ENCODE measurements at places on chromosomes 11 and 22.
A peak's percentile ranks its signal among the peaks of the same experiment; 100 is the strongest.

DNA sequence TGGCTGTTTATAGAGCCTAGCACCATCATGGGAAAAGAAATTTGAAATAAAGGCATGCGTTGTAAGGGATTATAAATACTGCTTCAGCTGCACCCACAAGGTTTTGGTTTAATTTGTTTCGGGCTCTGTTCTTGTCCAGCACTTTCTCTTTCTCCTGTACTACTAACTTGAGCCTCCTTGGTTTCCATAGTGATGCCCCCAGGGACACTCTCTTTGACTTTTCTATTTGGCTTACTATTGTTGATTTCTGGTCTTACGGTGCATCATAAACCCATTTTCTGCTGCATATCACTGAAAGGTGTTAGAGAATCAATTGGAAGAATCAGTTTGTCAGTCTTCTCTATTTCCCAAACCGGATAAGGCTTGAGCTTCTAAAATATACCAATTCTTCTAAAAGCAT, 1674.3 kb upstream of the RAG2 start:
- no peak for DNase-seq

- no peak for DNase-seq
These were observed 547 bp downstream of the TUBA8 start for GRCh38 chr22:18110954-18111758.

DNA sequence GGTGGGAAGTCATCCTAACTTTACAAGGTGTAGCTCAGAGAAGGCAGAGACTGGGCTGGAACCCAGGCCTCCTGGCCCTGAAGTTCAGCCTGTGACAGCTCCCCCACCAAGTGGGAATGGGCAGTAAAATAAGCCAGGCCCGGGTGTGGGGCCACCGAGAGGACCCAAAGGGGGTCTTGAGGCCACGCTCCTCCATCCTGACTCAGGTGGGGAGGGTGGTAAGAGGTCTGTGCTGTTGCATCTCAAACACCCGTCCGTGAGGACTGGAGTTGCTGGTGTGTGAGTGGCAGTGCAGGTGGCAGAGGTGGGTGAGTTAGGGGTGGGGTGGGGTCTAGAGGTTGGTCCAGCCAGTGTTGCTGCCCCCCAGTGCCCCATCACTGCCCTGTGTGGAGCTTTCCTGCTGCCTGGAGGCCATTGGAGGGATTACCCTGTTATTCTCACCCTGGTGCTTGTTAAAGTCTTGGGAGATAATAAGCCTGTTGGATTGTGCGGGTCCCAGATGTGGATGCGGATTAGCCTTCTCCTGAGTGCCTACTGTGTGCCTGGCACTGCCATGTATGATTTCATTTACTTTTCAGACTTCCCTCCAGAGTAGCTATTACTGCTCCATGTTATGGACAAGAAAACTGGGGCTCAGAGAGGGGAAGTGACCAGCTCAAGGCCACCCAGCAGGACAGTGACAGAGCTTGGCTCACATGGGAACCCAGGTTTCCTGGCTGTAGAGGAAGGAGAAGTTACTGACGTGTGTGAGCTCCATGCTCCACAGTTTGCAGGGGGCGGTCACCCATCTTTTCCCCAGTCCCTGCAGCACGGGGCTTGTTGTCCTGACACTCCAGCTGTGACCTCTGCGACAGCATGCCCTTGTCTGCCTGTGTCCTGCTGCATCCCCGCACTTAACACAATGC, 12.9 kb downstream of the SERPINH1 start:
- no peak for DNase-seq

GRCh38 chr11:31030138-31030792, 339.3 kb downstream of the DCDC1 start:
- DNase-seq, result no peak

DNA sequence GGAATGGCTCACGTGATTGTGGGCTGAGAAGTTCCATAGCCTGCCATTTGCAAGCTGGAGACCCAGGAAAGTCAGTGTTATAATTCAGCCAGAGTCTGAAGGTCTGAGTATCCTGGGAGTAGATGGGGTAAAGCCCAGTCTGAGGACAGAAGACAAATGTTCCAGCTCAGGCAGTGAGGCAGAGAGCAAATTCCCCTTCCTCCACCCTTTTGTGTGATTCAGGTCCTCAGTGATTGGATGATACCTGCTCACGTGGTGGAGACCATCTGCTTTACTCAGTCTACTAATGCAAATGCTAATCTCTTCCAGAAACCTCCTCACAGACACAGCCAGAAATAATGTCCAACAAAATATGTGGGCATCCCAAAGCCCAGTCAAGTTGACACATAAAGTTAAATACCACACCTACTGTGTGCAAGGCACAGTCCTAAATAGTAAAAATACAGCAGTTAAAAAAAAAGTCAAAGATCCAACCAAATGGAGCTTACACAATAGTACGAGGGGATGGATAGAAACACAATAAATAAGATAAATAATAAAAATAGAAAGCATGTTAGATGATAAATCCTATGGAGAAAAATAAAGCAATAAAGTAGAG, 13.2 kb upstream of the APOL6 start:
- DNase-seq, result no peak

GRCh38 chr11:119750056-119750455, 21.1 kb upstream of the NECTIN1 start:
- DNase-seq, result no peak

- DNase-seq, result peak; percentile 66
These were observed 749 bp downstream of the VWA5A start for GRCh38 chr11:124115782-124116616.

DNA sequence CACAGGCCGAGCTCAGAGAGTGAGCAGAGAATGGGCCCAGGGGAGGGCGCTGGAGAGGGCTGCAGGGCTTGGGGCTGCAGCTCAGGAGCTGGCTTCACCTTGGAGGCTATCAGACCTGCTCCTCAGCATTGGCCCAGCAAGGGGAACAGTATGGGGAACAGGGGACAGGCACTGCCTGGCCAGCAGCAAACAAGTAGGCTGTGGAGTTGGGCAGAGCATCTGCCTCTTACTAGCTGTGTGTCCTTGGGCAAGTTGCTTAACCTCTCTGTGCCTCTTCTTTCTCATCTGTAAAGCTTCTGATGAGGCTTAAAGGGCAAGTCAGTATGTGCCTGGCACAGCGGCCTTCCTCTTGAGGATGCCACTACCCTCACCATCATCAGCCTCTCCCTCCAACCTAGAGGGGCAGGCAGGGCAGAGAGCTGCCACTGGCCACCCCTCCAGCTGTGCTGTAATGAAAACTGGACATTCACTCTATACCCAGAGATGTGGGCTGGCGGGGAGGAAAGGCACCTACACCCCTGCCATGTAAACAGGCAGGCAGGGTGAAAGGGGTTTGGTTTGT, 7.5 kb upstream of the CDKN1C start:
- DNase-seq, result no peak

- no peak for DNase-seq
These were observed 13.3 kb upstream of the CEP295 start for GRCh38 chr11:93648158-93648557.

GRCh38 chr11:120024046-120024445, 113.9 kb downstream of the TRIM29 start:
- DNase-seq, result no peak

GRCh38 chr11:66547662-66548009, 933 bp downstream of the ACTN3 start:
- no peak for DNase-seq

GRCh38 chr11:131790586-131790985, 420.2 kb downstream of the NTM start:
- DNase-seq, result no peak

DNA sequence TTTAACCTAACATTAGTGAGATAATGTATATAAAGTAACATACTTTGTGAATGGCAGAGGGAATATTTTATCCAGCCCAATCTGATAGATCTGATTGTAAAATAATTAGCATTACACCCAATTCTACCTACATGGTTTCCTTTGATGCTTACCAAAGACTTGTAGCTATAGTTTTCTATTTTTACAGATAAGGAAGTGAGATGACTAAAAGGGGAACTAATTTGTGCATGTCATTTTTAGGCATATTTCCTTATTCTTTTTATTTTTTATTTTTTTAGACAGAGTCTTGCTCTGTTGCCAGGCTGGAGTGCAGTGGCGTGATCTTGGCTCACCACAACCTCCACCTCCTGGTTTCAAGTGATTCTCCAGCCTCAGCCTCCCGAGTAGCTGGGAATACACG, 793.7 kb upstream of the LRRC4C start:
- DNase-seq, result no peak

GRCh38 chr11:131693756-131694155, 323.3 kb downstream of the NTM start:
- DNase-seq, result no peak

- no peak for DNase-seq
These were observed 3.0 kb upstream of the CHRNA10 start for GRCh38 chr11:3674189-3674588.

- no peak for DNase-seq
These were observed 41.7 kb downstream of the NARS2 start for GRCh38 chr11:78532991-78533390.

GRCh38 chr22:48652796-48653195, 1174.9 kb downstream of the BRD1 start:
- DNase-seq, result no peak

DNA sequence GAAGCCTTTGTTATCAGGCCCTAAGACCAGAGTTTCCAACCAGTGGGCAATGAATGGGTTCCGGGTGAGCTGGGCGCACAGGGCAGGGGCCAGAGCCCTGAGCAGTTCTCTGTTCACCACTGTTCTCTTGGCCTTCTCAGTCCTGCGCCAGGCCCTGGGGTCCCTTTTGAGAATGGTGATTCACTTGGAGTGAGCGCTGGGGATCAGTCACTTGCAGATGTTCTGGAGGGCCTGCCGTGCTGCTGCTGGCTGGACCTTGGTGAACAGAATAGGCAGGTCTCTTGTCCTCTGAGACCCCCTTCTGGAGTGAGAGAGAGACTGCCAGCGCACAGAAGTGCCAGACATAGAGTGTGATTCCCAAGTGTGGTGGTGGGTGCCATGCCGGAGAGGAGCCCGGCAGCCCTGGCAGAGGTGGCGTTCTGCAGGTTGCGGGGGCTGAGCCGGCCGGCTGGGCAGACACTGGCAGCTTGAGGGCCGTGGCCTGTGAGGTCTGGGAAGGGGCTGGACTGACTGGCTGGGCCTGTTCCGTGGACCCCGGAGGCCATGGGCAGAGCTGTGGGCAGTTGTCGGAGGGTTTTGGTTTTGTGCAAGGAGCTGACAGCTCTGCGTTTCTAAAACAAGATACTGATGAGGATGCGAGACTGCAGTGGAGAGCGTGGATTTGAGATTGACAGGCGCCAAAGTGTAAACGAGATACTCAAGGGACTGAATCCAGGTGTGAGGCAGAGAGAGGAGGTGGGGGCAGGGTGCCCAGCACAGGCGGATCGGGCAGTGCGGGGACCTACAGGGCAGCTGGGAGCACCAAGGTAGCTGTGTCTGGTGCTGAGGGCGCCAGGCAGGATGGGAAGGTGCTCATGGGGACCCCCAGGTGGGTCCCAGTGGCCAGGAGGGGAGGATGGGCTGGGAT, 12.3 kb downstream of the TPCN2 start:
- DNase-seq, result no peak

DNA sequence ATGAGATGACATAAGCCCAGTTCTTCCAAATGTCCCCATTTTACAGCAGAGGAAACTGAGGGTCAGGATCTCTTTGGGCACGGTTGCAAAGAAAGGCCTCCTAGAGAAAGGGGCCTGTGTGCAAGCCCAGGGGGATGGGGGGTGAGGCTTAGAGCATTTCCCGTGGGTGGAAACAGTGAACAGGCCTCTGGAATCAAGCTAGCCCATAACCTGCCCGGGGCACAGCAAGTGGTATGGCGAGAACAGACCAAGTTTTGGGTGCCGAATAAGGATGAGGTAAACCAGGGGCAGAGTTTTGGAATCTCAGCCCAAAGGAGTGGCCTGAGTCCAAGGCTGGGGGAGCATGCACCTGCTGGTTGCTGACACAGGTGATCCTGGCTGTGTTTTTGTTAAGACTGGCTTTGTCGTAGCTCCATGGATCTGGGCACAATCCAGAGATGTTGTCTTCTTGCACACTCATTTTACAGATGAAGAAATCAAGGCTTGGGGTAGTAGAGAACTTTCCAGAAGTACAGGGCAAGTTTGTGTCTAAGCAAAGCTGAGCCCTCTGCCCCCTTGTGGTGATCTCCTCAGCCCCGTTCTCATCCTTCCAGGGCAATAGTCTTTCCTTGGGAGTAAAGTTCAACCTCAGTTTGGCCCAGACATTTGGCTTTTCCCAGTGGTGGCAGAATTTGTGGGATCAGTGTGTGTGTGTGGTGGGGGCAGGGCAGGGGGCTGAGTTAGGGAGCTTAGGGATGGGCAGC, 53.5 kb upstream of the MYEOV start:
- DNase-seq, result no peak

DNA sequence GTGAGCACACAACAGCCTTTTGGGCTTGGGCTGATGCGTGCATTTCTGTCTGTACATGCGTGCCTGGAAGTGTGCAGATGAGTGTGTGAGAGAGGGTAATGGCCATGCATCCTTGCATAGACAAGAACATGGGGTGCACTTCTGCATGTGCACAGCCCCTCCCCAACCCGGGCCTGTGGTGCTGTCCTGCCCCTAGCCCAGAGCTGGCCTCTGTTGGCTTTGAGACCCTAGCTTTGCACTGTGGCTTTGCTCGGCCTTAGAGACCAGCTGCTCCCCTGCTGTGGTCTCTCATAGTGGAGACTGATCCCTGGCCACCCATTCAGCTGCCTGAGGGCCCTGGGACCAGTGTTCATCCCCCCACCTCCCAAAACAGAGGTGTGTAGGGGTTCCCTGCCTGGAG, 25.4 kb downstream of the ST3GAL4 start:
- DNase-seq, result no peak

DNA sequence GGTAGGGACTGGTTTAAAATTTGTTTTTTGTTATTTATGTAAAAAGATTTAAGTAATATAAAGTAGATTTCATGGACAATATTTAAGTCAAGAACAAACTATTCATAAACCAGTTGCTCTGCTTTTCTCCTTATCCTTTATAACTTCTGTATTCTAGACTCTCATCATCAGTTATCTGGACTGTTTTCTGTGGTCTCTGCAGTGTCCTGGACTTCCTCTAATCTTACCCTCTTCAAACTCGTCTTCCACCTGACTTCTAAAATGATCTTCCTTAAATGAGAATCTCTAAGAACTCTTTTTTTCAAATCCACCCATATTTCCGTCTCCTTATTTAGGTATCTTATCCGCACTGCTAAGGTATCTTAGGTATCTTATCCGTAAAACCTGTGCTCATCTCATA, 8.1 kb downstream of the RRM1 start:
- DNase-seq, result no peak

GRCh38 chr11:67420147-67420645, 4.7 kb downstream of the CARNS1 start:
- no peak for DNase-seq

- peak; percentile 13 for DNase-seq
These were observed at the start of gene PARVG for GRCh38 chr22:44180706-44181032. PARVG (plus strand) TSS chr22:44180925; CDS start chr22:44183330, 2,405 bp downstream.

Data from erythroblast (primary cell).